NCI-H69 (cell line): ENCODE measurements at places on chromosomes 11 and 22.
A peak's percentile ranks its signal among the peaks of the same experiment; 100 is the strongest.

GRCh38 chr11:46493791-46494190, 100.0 kb downstream of the AMBRA1 start:
- no peak for DNase-seq

DNA sequence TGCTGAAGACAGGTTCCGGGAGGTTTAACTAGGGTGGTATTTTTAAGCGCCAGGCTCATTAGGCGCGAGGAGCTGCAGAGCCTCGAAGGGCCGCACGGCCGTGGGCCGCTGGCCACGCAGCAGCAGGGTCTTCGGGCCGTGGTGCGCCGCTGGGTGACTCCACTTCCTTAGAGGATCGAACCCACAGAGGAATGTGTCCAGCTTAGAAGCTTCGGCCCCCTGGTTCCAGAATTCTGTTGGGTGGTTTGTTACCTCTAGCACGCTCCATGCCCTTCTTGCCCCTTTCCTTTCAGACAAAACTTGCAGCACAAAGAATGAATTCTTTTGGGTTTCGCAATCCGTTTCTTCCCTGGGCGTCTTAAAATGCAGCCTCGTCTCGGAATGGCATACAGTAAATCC, 773 bp upstream of the PATL1 start:
- DNase-seq = no peak

DNA sequence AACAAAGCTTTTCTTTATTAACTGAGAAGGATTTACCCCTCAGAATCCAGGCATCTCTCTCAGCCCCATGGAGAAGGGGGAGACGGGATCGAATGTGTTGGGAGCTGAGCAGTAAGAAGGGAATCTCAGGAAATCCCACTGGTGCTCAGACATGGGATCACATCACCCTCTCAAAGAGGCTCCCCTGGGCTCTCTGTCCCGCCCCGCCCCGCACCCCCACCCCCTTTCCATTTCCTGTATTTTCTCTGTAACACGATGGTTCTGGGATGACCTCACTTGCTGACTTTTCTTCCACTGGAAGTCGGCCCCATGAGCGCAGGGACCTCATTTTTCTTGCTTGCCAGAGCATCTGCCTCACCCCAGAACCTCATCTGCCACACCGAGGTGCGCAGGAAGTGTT, 100.0 kb downstream of the RPS6KA4 start:
- no peak for DNase-seq

GRCh38 chr22:25728071-25728470, 13.9 kb upstream of the MYO18B start:
- no peak for DNase-seq

GRCh38 chr11:126318574-126319373, 14.9 kb downstream of the DCPS start:
- peak; percentile 17 for DNase-seq

DNA sequence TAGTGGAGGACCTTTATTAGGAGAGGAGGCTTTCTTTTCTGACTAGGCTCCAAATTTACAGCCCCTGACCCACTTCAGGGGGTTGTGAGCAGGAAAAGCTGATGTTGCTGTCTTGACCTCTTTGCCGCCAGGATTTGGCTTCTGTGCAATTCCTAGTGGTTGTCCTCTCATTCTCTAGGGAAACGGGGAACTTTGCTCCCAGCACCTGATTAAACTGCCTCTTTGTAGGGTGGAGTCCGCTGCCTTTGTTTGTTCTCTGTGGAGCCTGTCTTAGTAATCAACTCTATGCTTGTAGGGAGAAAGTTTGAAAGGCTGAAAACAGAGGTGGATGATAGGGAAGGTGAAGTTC, 16.3 kb downstream of the CTNND1 start:
- peak; percentile 68 for DNase-seq

- no peak for DNase-seq
Observed at GRCh38 chr11:102704841-102705240, 728 bp downstream of the MMP27 start.

DNA sequence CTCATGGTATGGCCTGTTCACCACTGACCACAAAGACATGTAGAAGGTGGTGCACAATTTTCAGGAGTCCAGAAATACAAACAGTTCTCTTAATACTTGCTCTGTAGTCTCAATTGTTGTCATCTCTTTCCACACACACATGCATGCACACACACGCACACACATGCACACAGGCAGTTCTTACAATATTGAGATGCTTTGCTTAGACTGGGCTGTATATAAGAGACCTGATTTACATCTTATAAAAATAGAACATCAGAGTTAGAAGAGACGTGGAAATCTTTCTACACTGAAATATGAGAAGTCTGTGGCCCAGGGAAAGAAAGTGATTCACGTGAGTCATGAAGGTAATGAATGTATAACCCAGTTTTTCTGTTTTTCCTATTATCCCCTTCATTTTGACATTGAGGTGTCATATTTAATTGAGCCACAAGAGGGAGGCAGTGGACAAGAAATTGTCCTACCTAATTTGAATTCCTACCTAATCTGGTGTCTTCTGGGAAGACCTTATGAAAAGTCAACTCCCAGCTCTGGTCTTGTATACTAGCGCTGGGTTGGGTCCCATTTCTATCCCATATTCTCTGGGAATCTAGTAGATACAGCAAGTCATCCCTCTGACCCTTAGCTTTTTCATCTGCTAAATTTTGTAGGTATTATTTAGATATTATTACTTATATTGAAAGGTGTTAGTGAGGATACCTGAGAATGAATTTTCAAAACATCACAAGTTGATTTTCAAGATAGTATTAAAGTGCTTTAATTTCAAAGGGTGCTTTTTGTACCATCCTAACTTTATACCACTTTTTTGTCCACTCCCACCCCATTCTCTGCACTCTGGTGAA, 14.9 kb upstream of the MS4A4A start:
- DNase-seq = peak; percentile 38

- peak; percentile 34 for DNase-seq
Observed at GRCh38 chr11:115153135-115153534, 351.1 kb downstream of the CADM1 start.

GRCh38 chr11:61162092-61162941, 1.1 kb upstream of the VPS37C start:
- DNase-seq = peak; percentile 87

GRCh38 chr11:7973011-7973410, 7.8 kb upstream of the NLRP10 start:
- no peak for DNase-seq

DNA sequence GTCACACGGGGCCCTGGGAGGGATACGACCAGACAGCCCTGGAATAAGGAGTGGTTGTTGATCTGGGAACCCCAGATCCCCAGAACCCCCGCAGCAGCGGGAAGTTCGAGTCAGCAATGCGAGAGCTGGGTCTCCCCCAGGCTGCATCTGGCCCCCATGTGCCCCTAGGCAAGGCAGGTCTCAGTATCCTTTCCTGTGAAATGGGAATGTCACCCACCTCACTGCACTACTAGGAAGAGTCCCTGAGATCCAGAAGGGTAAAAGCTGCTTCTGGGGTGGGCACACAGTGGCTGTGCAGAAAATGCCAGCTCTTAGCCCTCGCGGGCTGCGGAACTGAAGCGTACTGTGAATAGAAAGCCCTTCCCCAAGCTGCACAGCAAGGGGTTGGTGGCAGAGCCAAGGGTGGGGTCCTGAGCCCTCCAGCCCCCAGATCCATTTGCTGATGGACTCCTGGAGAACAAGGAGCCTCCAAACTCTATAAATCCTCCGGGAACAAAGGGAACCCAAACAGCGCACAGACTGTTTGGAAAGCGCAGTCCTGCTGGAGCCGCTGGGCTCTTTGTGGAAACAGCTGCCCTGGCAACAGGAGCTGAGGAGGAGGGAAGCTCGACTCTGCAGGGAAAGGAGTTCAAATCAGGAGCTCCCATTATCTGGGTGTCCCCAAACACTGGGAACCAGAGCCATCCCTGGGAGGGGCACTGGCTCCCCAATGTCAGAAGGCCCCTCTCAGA, 68.2 kb upstream of the SHISAL1 start:
- peak; percentile 80 for DNase-seq

GRCh38 chr11:31995032-31995431, 95.8 kb upstream of the RCN1 start:
- peak; percentile 94 for DNase-seq

DNA sequence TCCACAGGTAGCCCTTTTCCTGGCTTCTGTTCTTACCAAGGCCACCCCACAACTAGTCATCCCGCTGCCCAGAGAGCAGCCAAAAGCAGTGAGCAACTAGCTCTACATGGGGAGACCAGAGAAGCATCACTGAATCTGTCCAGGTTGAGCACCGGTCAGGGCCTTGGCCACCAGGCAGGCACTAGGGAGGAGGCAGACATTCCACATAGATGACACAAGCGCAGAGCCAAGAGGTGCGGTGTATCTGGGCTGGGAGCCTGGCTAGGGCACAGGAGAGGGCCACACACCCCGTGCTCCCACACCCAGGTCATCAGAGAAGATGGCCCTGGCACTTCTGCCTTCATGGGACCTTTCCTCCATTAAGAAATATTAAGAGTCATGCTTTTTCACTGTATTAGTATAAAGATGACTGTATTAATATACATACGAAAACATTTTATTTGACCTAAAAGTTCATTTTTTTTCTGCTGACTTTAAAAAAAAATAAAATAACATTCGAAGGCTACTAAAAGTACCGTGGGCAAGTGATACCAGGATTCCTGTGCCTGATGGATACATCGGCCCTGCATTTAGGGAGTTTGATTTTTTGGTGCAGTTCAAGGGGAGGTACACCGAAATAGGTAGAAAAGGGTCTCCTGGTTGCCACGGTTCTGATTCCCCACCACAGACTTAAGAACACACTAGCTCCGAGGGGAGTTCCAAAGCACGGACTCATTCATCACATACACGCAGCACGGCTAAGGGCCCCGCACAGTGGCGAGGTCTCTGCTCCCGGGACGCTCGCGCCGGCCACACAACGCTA, 1.2 kb downstream of the DGCR2 start:
- no peak for DNase-seq
